ENCODE measurements at places on chromosomes 4 and X. TPM values are rescaled to one million over a fixed set of nuclear protein-coding genes. Genes with fewer than 3 reads are reported as not detected.

RHOXF1 gene
- not detected for total RNA-seq

DNA sequence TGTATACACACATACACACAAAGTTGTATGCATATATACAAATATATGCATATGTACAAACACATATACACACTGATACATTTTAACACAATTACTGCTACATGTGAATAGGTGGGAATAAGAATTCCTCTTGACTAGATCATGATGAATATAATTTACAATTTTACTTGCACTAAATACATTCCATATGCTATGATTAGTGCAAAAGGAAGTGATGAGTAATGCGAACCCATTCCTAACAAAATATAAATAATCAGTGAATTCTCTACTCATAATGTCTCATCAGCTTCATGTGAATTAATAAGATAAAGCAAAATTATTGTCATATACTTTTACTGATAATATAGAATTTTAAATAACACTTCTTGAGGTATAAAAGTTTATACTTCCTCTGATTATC, 1077.3 kb upstream of the PCDH10 start:
- DNase-seq, result no peak

- no peak for DNase-seq
Measured at GRCh38 chr4:89277412-89277811, 30.2 kb downstream of the GPRIN3 start.

DNA sequence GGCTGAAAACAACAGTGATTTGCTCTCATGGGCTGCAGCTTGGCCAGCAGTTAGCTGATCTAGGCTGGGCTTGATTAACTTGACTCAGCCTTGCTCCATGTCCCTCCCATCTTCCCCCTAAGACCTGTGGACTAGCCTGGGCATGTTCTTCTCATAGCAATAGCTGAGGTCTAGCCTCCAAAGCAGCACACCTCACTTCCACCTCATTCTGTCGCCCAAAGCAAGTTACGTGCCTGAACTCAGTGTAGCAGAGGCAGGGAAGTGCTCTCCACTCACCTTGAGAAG, 62.2 kb downstream of the EVC start:
- peak; percentile 74 for DNase-seq

- DNase-seq, result no peak
Measured at GRCh38 chr4:173237762-173238161, 69.2 kb downstream of the GALNT7 start.
